Astrocyte (in vitro differentiated cells and primary cell): ENCODE measurements at places on chromosomes 16 and 17. TPM values are rescaled to one million over a fixed set of nuclear protein-coding genes. Genes with fewer than 3 reads are reported as not detected.
A peak's percentile ranks its signal among the peaks of the same experiment; 100 is the strongest.

DNA sequence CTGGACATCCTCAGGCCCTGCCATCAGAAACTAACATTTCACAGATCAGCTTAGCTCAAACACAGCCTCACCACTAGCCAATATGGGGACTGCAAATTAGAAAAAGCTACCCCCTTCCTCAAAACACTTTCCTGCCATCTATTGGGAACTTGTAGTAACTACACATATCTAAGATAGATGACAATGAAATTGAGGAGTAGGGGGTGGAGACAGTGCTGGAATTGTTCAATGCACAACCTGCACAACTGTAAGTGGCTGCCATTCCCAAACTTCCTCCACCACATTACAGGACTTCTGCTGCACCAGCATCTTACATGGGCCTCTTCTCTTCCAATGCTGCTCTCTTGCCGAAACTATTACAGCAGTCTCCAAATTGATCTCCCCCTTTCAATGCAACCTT, 21.9 kb downstream of the AIPL1 start:
- no peak overlapping the region for H3K27ac ChIP-seq
- H3K27me3 ChIP-seq = peaks cover 9% of the 10 kb centered on the region
- no peaks in the 10 kb centered on the region for H3K4me1 ChIP-seq
- H3K4me3 ChIP-seq = no peak overlapping the region
- H3K36me3 ChIP-seq = no peaks in the 10 kb centered on the region

DNA sequence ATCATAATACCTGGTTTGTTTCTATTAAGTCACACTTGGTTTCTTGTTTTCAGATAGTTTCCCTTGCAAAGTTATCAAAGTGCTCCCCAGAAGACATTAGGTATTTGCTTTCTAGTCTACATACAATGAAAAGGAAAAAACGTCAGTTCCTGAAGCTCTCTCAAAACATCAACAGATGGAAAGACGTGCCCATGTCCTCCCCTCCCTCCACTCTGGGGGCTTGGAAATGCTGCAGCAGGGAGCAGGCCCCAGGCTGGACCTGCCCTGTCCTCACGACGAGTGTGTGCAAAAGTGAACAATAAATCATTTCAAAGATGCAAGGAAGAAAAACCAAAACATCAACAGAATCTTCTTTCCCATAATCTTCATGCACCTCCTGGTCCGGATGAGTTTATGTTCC, 118.5 kb downstream of the USP22 start:
- DNase-seq = no peak
- no peak overlapping the region for H3K4me3 ChIP-seq
- H3K27me3 ChIP-seq = no peaks in the 10 kb centered on the region
- peaks cover 35% of the 10 kb centered on the region for H3K4me1 ChIP-seq
- no peak overlapping the region for H3K27ac ChIP-seq

- no peaks in the 10 kb centered on the region for H3K36me3 ChIP-seq
- peaks cover 6% of the 10 kb centered on the region for H3K4me1 ChIP-seq
- H3K27ac ChIP-seq = no peak overlapping the region
- no peak for DNase-seq
- H3K4me3 ChIP-seq = no peak overlapping the region
- no peaks in the 10 kb centered on the region for H3K27me3 ChIP-seq
Measured at GRCh38 chr16:27591837-27592236, 41.9 kb downstream of the KATNIP start.

DNA sequence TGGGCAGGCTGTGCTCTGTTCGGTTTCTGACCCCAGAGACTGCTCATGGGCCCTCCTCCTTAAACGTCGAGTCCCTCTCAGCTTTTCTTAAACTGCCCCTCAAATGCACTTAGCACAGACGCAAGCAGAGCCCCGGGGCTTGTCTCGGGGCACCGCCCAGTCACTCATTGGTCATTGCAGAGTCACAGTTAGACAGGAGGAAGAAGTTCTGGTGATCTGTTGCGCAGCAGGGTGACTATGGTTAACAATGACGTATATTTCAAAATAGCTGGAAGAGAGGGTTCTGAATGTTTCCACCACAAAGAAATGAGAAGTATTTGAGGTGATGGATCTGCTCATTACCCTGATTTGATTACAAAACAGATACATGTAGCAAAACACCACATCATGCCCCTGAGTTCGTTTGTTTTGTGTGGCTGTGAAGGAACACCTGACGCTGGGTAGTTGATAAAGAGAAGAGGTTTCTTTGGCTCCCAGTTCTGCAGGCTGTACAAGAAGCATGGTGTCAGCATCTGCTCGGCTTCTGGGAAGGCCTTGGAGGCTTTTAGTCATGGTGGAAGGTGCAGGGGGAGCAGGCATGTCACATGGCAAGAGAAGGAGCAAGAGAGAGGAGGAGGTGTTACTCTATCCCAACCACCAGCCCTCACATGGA, 387.4 kb downstream of the CPPED1 start:
- DNase-seq = no peak
- H3K27ac ChIP-seq = no peak overlapping the region
- H3K36me3 ChIP-seq = no peaks in the 10 kb centered on the region
- no peaks in the 10 kb centered on the region for H3K4me1 ChIP-seq
- no peaks in the 10 kb centered on the region for H3K27me3 ChIP-seq
- H3K4me3 ChIP-seq = no peak overlapping the region

DNA sequence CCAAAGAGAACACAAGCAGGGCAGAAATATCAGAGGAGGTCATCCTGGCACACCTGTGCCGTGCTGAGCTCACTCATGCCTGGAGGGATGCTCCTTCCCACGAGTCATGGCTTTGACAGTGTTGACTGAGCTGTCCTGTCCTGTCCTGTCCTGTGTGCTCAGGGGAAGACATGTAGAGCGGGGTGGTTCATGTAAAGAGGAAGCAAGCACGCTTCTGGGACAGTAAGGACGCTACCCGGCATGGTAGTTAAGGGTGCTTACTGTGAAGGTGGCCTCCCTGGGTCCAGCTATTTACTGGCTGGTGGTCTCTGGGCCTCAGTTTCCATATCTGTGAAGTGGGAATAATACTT, 398 bp downstream of the LGALS9 start:
- no peaks in the 10 kb centered on the region for H3K27me3 ChIP-seq
- no peak for DNase-seq
- H3K4me1 ChIP-seq = peaks cover 8% of the 10 kb centered on the region
- peaks cover 4% of the 10 kb centered on the region for H3K36me3 ChIP-seq
- no peak overlapping the region for H3K4me3 ChIP-seq

- no peaks in the 10 kb centered on the region for H3K4me1 ChIP-seq
- H3K27me3 ChIP-seq = peaks cover 2% of the 10 kb centered on the region
- H3K27ac ChIP-seq = no peak overlapping the region
- H3K4me3 ChIP-seq = no peak overlapping the region
- no peak for DNase-seq
- no peaks in the 10 kb centered on the region for H3K36me3 ChIP-seq
Measured at GRCh38 chr16:55042556-55043432, 112.1 kb downstream of the IRX5 start.

DNA sequence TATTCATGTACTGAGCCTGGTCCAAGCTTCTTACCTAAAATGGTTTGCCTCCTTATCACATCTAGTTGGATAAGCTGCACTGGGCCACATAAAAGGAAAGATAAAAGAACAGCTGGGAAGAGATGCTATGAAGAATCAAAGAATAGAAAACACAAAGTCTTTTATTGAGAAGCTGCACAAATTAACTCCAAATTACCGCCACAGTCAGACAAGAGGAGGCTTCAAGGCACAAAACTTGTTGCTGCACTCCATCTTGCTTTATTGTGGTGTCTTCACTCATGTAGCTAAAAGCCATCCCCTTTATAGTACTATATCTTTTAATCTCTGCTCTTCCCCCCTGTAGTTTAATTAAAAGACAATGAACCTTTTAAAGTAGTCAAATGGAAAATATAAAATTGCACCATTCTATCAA, 330.6 kb upstream of the PMFBP1 start:
- no peaks in the 10 kb centered on the region for H3K4me1 ChIP-seq
- no peak overlapping the region for H3K27ac ChIP-seq
- H3K27me3 ChIP-seq = no peaks in the 10 kb centered on the region
- no peak overlapping the region for H3K4me3 ChIP-seq
- no peaks in the 10 kb centered on the region for H3K36me3 ChIP-seq

- H3K27me3 ChIP-seq = no peaks in the 10 kb centered on the region
- no peaks in the 10 kb centered on the region for H3K36me3 ChIP-seq
Measured at GRCh38 chr17:81129289-81129688, 36.0 kb upstream of the PVALEF start.

- no peak overlapping the region for H3K4me3 ChIP-seq
- no peak overlapping the region for H3K27ac ChIP-seq
- H3K36me3 ChIP-seq = no peaks in the 10 kb centered on the region
- no peaks in the 10 kb centered on the region for H3K27me3 ChIP-seq
Measured at GRCh38 chr16:74558873-74559272, 48.0 kb downstream of the GLG1 start.

GRCh38 chr17:74148901-74149596, 54.4 kb upstream of the RPL38 start:
- H3K27ac ChIP-seq = no peak overlapping the region
- no peak overlapping the region for H3K4me3 ChIP-seq
- H3K36me3 ChIP-seq = no peaks in the 10 kb centered on the region
- no peaks in the 10 kb centered on the region for H3K27me3 ChIP-seq

- peaks cover 45% of the 10 kb centered on the region for H3K4me1 ChIP-seq
- H3K27me3 ChIP-seq = no peaks in the 10 kb centered on the region
- no peak overlapping the region for H3K27ac ChIP-seq
- no peak overlapping the region for H3K4me3 ChIP-seq
- no peak for DNase-seq
Measured at GRCh38 chr17:80786887-80787286, 204.8 kb upstream of the CHMP6 start.

- DNase-seq = no peak
- no peak overlapping the region for H3K27ac ChIP-seq
- H3K4me1 ChIP-seq = peaks cover 9% of the 10 kb centered on the region
Measured at GRCh38 chr17:80960797-80961452, 30.7 kb upstream of the CHMP6 start.

DNA sequence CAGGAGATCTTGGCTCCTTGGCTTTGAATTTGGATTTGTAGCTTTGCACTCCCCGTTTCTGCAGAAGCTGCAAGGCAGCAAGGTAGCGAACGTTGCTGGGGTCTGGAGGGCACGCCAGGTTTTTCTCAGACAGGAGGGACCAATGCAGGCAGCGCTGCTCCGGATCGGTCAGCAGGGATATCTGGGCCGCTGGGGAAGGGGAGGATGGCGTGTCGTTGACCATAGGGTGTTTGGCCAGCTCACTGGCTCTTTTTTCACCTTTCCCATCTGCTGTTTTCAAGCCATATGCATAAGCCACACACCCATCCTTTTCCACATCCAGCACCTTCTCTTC, 15.8 kb downstream of the C16orf46 start:
- no peak overlapping the region for H3K27ac ChIP-seq
- H3K4me1 ChIP-seq = no peaks in the 10 kb centered on the region
- DNase-seq = no peak
- no peaks in the 10 kb centered on the region for H3K36me3 ChIP-seq
- H3K4me3 ChIP-seq = no peak overlapping the region

DNA sequence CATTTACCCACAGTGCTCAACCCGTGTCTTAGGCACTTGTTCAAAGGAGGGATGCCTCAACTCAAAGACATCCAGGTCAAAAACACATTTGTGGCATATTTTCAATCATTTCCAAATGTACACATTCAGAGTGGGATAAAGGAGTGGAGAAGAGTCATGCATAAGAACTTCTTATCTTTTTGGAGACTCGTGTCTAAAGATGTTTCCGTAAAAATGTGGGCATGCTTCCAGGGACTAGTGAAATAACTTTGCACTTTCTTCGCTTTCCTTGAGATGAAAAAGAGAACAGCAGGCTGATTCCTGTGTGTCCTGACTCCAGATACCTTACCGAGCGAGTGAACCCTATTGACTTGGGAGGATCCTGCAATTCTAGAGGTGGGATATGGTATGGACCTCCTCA, 256.6 kb upstream of the KCNJ16 start:
- H3K4me1 ChIP-seq = peaks cover 8% of the 10 kb centered on the region
- H3K27ac ChIP-seq = no peak overlapping the region
- no peaks in the 10 kb centered on the region for H3K27me3 ChIP-seq
- peak; percentile 18 for DNase-seq
- H3K4me3 ChIP-seq = no peak overlapping the region
- no peaks in the 10 kb centered on the region for H3K36me3 ChIP-seq

DNA sequence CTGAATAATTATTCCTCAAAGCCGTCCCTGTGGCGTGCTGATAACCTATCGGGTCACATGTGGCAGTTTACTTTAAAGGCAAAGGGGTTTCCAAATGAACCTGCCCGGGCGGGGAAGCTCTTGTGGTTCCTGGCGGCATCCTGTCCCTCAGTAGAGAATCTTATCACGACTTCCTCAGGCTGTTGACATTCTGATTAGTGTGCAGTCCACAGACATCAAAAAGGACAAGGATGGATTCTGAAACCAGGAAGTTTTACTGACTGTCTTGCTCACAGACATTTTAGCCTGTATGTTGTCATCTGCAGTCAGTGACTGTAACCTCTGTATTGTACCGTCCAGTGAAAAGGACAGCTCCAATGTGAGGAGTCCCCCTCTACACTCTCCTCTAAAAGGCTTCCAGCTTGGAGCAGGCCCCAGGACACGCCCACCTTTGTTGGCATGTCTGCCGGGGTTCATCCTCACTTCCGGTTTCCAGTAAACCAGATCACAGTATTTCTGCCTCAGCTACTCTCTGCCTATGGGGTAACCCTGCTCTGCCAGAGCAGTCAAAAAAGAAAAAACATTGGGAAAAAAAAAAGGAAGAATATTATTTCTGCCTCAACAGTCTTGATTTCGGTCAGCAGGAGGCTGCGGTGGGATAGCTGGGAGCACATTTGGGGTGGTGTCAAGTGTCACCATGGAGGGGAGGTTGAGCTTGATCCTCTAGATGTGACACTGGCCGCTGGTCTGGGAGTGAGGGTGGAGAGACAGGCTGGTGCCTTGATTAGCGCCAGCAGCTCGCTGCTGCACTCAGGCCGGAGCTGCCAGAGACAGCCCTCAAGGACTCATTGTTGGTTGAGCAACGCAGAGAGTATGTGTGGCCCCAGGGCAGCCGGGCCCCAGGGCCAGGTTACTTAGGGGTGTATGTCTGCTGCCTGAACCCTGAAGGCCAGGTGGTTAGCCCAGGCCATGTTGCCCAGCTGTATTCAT, 89.0 kb upstream of the DNAH17 start:
- H3K4me3 ChIP-seq = no peak overlapping the region
- H3K27me3 ChIP-seq = no peaks in the 10 kb centered on the region
- no peak overlapping the region for H3K27ac ChIP-seq
- peaks cover 4% of the 10 kb centered on the region for H3K4me1 ChIP-seq

- peaks cover 29% of the 10 kb centered on the region for H3K36me3 ChIP-seq
- peaks cover 11% of the 10 kb centered on the region for H3K4me1 ChIP-seq
- no peaks in the 10 kb centered on the region for H3K27me3 ChIP-seq
Measured at GRCh38 chr17:18252160-18252559, 6.4 kb downstream of the FLII start.

The HBQ1 gene
- 2.7 and 4.7 TPM in 2 replicates for total RNA-seq

The WNK4 gene
- total RNA-seq = 22.8 and 34.8 TPM in 2 replicates

The CLEC16A gene
- 31.7 and 32.1 TPM in 2 replicates for total RNA-seq

The NIP7 gene
- total RNA-seq = 34.3 and 35.7 TPM in 2 replicates
